ENCODE measurements at places on chromosomes 7 and 10.
A peak's percentile ranks its signal among the peaks of the same experiment; 100 is the strongest.

GRCh38 chr7:150986099-150986512 is 4.7 kb upstream of the NOS3 start:
- DNase-seq, result peak; percentile 86

- no peak for DNase-seq
These were observed 460.4 kb downstream of the PTPRN2 start for GRCh38 chr7:158127241-158127640.

DNA sequence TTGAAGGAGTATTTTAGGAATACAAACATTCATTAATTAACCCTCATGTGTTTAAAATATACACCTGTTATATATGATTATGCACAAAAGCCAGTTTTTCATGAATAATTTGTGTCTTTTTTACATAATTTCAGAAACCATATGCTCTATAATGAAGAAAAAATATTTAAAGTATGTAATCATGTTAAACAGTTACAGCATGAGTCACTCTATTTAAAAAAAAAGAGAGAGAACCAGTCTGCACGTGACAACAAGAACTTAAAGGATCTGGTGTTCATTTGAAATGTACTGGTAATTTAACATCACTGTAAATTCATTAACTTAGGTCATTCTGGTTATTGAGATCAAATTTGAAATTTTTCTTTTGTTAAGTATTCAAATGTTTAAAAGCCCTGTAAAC is 228.5 kb downstream of the CACNB2 start:
- no peak for DNase-seq

- DNase-seq, result no peak
These were observed 212.4 kb upstream of the BMPER start for GRCh38 chr7:33692956-33693355.

GRCh38 chr7:158374586-158374985 is 213.0 kb downstream of the PTPRN2 start:
- DNase-seq, result no peak

Measured in hematopoietic multipotent progenitor cell treated with erythropoietin and hydrocortisone succinate and interleukin-3 and kit ligand, for 4 days (in vitro differentiated cells).